ENCODE measurements at places on chromosomes 7 and 10. TPM values are rescaled to one million over a fixed set of nuclear protein-coding genes. Genes with fewer than 3 reads are reported as not detected.
A peak's percentile ranks its signal among the peaks of the same experiment; 100 is the strongest.

Gene NPTX2
- 12.5 TPM for total RNA-seq

Gene RGR
- not detected for total RNA-seq

Gene ZNF488
- 1.8 TPM for total RNA-seq

Gene STARD3NL
- total RNA-seq: 31.1 TPM

GRCh38 chr7:98872328-98872924 lies 2.6 kb upstream of the TMEM130 start:
- DNase-seq: no peak

DNA sequence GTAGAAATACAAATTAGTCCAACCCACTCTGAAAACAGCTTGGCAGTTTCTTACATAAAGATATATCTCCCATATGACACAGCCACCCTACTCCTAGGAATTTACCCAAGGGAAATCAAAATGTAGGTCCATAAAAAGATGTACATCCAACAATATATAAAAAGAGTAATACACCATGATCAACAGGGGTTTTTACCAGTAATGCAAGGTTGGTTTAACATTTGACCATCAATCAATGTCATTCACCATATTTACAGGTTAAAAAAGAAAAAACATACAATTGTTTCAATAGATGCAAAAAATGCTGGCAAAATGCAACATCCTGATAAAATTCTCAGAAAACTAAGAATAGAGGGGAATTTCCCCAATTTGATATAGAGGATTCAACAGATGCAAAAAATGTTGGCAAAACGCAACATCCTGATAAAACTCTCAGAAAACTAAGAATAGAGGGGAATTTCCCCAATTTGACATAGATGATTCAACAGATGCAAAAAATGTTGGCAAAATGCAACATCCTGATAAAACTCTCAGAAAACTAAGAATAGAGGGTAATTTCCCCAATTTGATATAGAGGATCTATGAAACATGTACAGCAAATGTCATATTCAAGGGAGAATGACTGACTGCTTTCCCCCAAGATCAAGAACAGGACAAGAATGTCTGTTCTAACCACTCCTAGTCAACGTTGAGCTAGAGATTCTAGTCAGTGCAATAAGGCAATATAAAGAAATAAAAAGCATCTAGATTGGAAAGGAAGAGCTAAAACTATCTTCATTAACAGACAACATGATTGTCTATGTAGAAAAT lies 13.7 kb downstream of the ADAP1 start:
- DNase-seq: no peak

- no peak for DNase-seq
Observed at GRCh38 chr7:18191341-18191740, 163.7 kb upstream of the PRPS1L1 start.

- peak; percentile 54 for DNase-seq
Observed at GRCh38 chr10:22252801-22253579, 35.2 kb upstream of the EBLN1 start.

- DNase-seq: no peak
Observed at GRCh38 chr10:91286572-91286971, 66.1 kb downstream of the PCGF5 start.

Measured in ureter (tissue), 1 donor.